ENCODE measurements at places on chromosomes 7 and 10. TPM values are rescaled to one million over a fixed set of nuclear protein-coding genes. Genes with fewer than 3 reads are reported as not detected.

DNA sequence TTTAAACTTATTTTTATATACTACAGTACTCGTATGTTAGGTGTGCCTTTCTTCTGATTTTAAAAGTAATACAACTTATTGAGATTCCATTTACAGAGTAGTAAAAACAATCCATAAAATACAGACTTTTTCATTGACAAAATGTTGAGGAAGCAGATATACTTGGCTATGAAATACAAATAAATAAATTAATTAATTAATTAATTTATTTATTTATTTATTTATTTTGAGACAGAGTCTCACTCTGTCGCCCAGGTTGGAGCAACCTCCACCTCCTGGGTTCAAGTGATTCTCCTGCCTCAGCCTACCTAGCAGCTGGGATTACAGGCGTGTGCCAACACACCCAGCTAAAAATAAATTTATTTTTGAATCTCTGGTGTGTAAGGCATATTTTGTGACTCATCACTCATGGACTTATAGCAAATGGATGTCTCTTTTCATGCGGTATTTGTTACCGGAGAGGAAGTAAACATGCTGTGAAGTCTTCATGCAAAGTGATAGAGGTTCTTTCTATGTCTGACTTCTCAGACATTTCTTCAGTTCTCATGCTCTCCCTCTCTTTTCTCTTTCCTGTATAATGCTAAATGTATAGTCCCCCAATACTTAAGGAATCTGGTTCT, 20.2 kb upstream of the SRPK2 start:
- DNase-seq, result no peak

GRCh38 chr7:114627231-114627630, 212.6 kb downstream of the FOXP2 start:
- no peak for DNase-seq

- DNase-seq, result no peak
These were observed 290.1 kb upstream of the KIAA1217 start for GRCh38 chr10:23918839-23919238.

DNA sequence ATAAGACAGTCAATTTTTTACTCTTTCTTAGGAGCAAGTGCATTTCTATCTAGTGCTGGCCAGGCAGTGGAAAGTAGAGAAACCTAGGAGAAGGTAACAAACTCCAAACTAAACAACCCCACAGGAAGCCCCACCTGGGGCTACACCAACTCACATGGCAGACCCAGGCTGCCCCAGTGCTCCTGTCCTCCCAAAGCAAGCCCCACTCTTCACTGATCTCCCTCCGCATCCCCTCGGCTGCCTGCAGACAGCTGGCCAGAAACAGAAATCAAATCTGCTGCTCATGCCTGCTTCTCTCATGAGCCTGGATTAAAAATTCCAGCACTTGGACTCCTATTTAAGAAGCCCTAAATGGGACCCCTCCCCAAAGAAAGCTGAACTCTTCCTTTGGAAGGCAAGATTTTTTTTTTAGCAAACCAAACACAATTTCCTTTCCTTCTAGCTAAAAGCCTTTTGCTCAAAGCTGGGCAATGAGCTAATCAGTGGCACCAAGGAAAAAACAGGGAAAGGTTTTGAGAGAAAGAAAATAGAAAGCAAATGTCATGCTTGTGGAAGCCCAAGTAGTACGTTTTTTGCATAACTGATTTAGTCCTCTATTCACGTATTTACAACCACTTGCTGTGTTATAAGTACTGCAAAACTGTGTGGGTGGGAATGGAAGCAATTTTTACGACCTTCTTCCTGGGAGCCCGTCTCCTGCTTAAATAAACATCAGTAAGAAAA, 10.8 kb downstream of the PDE1C start:
- no peak for DNase-seq

NPY4R gene
- total RNA-seq, result not detected
